ENCODE measurements at places on chromosomes 7 and 10. TPM values are rescaled to one million over a fixed set of nuclear protein-coding genes. Genes with fewer than 3 reads are reported as not detected.

Gene TACC2
- total RNA-seq = 71.1 TPM

Gene LRRC4
- 2.9 TPM for total RNA-seq

Gene OR6V1
- total RNA-seq = not detected

Gene EMX2
- total RNA-seq = not detected

Gene ZPBP
- total RNA-seq = not detected

Gene HOXA1
- total RNA-seq = 2.4 TPM

Gene CTAGE15
- 1.4 TPM for total RNA-seq

Gene SYT15
- 0.91 TPM for total RNA-seq

Gene MYPN
- not detected for total RNA-seq

- DNase-seq = no peak
These were observed 28.9 kb downstream of the TARP start for GRCh38 chr7:38244516-38244915.

DNA sequence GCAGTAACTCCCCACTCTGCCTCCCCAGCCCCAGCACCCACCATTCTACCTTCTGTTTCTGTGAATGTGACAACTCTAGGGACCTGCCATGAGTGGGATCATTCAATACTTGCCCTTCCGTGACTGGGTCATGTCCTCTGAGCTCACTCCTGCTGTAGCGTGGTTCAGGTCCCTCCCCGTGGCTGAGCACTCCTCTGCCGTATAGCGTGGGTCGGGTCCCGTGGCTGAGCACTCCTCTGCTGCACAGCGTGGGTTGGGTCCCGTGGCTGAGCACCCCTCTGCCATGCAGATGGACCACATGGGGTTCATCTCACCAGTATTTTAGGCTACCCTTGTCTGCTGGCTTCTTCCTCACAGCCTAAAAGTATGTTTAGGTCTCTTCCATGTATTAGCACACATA lies 43.0 kb downstream of the INSIG1 start:
- no peak for DNase-seq

- no peak for DNase-seq
These were observed 232.8 kb downstream of the INHBA start for GRCh38 chr7:41470081-41470480.

DNA sequence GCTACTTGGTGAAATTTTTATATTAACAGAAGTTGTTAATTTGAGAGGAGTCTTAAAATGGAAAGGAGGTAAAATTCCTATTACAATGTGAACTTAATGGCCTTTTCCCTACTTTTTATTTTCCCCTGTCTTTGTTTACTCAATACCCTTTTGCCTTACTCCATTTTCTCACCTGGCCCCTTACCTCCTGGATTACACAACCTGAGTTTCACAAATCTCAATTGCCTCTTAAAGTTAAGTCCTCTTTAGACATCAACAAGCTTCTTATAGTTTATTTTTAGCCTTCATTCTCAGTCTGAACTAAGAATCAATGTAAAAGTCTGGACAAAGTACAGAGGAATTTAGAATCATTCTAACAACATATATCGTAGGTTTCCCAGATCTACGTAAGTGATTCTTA lies 247.0 kb downstream of the PCDH15 start:
- no peak for DNase-seq

DNA sequence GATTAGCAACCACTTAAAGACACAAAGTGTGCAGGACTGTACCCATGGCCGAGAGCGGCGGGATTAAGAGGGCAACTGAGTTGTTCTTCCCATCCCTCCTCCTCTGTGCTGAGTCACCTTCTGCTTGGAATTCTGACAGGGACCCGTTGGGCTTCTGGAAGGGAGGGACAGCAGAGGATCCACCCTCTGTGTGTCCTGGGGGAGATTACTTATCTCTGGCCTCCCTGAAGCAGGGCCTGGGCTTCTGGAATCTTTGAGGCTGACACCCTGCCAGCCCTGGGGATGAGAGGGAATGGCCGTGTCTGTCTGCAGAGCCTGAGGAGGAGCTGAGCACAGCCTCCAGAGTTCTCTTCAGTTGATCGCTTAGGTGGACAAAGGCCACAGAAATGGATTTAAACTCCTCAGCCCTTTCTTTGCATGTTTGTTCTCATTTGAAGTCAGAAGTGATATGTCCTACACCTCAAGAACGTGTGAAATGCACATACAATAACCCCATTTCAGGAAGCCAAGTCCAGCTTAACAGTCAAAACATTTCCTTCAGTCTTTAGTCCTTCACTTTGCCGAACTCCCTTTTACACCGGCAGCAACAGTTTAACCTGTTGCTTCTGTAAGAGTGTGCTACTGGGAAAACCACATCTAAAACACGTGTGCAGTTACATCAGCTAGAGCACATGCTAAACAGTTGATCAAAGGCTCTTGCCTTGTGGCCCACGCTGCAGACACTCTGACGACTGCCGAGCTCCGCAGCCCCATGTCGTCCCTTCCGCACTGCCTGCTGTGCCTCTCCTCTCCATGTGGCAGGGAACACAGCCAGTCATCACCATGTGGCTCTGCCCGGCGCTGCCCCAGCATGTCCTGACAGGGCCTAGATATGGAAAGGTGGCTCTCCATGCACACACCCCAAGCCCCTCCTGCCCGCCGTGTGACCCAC lies 55.7 kb downstream of the IKZF1 start:
- no peak for DNase-seq

DNA sequence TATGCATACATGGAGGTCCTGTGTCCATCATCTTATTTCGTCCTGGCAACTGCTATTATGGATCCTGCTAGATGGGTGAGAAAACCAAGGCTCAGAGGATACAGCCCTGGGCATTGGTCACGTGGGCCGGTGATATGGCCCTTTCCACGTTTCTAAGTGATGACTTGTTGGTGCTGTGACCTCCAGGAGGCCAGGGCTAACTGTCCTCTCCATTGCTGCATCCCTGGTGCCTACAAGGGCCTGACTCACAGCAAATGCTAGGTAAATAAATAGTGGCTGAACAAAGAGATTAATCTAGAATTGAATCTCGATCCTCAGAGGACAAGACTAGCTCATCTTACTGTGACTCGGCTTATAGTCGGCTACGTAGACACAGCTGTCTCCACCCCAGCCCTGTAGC lies 78.6 kb downstream of the FAM53B start:
- DNase-seq = no peak

DNA sequence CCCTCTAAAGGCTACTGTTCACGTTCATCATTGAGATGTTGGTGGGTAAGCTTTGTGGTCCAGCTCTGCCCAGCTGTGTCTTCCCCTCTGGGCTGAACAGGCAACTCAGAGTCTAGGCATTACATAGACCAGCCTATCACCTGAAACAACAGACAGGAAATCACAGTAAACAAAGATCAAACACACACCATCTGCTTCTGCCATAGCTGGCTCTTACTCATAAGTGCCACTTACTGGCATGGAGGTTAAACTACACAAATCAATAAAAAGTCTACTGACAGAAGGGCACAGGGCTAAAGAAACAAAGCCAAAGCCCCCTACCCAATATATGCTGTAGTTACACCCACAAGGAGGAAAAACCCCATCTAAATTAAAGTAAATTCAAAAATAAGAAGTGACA lies 35.0 kb downstream of the SEPTIN14 start:
- no peak for DNase-seq

- DNase-seq = no peak
These were observed 906.7 kb upstream of the AUTS2 start for GRCh38 chr7:68691261-68692216.

DNA sequence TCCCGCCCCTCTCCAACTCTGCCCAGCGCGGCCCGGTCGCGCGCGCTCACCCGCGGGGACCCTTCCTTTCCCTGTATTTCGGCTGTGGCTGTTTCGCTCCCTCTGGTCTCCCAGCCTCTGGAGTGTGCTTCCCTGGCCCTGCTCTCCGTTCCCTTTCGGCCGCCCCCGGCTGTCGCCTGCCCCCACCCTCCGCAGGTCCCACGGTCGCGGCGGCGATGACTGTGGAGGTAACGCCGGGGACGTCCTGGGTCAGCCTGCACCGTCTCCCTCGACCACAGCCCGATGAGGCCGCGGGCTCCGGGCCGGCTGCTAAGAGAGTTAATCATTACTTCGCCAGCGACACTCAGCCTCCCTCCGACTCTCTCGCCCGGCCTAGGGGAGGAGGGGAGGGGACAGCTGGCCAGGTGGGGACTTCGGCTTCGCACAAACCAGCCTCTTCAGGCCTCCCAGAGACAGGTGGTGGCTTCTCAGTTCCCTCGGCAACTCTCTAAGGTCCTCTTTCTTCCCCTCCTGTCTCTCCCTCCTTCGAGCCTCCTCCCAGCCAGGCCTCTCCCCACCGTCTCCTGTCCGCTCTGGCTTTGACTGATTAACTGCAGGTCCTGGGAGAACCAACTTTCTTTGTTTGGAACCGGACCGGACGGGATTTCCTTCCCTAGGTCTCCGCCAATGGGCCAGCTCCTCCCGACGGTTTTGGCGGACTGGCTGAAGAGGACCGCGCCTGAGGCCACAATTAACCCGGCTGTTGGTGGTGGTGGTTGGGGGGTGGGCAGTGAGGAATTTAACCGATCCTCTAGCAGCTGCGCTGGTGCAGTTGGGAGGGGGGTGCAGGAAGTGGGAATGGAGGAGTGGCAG lies 5.6 kb upstream of the PAX2 start:
- no peak for DNase-seq

GRCh38 chr10:58179238-58179637 lies 88.5 kb downstream of the IPMK start:
- DNase-seq = no peak

- DNase-seq = no peak
These were observed 14.5 kb downstream of the PALD1 start for GRCh38 chr10:70492786-70493659.

DNA sequence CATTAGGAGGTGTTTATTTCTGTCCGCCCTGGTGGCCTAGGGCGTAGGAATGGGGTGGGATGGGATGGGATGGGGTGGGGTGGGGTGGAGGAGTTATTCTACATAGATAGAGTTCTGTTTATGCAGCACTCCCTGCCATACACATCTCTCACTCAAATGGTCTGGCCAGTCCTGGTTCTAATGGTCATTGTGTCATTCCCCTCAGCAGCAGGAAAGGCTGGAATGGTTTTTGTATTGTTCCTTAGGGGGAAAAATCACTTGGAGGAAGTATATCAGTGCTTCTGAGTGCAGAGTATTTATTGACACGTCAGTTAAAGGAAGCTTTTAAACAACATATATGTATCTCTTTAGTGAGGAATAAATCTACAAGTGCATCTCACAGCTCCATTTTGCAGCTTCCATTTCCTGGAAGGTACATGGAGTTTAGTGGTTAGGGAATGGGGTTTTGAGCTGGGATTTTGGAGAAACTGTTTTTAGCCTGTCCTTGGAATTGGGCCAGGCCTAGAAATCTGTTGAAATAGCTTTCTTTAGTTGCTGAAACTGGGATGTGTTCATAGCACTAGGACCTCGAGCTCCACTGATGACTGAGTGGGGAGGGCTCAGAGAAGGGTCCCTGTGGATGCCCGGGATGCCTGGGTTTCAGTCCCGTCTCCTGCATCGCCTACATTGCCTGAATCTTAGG lies 8.3 kb downstream of the TSPAN14 start:
- DNase-seq = no peak

- no peak for DNase-seq
These were observed 655.1 kb upstream of the FOXK1 start for GRCh38 chr7:4026941-4027486.

- no peak for DNase-seq
These were observed 232.7 kb downstream of the PHF14 start for GRCh38 chr7:11206177-11206899.

DNA sequence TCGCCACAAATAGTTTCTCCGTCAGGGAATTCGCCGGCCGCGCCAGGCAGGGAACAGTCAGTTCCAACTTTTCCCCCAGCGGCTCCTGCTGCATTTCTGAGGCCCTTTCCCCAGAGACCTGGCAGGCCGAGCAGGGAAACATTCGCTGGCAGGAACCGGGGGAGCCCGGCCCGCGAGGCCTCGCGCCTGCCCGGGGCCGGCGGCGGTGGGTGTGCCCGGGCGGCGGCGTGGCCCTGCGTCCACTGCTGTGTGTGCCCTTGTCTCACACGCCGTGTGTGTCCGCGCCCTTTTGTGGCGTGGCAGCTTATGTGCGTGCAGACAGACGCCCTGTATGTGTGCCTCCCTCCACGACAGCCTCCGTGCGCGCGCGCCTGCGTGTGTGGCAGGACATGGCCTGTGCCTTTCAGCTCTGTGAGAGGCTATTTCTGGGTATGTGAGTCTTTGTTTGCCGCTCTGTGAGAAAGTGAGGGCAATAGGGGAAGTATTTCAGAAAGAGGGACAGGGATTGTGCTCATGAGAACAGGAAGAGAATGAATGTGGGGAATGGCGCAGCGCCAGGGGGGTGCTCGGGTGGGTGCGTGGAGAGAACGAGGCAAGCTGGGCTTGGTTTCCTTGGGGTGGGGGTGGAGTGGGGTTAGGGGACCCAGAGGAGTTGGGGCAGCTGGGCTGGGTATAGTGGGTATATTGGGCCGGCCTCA lies 689 bp upstream of the SMARCD3 start:
- DNase-seq = no peak

DNA sequence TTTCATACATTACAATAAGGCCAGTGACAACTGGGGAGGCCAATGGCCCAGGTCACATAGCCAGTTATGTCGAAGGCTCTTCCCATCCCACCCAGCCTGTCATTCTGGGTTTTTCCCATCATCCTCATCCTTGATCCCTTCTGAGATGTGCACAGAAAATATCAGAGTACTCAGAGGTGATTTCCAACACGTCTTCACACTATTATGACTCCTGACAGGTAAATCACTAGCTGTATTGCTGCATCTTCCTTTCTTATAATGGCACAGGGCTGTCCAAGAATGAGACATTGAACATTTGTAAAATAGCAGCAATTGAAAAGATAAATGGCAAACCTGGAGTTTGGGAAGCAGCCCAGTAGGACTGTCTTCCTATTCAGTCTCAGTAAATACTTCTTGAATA lies 159.9 kb downstream of the PLXNA4 start:
- DNase-seq = no peak

- no peak for DNase-seq
These were observed 128.7 kb upstream of the PCGF5 start for GRCh38 chr10:91091780-91092179.

GRCh38 chr7:2823130-2823529 lies 21.0 kb downstream of the GNA12 start:
- DNase-seq = no peak

DNA sequence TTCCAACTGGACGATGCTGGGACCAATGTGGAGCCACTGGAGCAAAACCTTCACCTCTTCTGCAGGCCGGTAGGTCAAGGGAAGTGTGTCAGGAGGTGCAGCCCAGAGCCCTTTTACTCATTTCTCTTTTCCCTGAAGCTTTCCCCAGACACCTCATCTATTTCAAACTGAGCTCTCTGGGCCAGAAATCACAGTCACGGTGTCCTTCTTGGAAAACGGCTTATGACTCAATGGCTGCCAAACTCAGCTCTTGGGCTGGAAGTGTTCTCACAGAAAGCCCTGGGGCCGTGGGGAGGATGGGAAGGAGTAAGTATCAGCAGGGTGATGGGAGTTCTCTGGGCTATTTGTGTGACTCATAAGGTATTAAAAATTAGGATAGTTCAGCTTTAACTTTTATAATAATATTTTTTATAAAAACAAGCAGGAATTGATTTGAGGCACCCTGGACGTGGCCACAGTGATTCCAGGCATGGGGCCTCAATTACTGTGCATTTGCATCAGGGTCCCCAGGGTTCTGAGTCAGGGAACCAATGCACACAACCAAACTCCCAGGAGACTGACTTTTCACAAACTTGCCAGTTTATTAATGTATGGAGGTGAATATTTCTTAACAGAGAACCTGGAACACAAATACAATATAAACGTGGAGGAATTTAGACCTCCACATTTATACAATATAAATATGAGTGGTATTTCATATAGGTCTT lies 187.4 kb upstream of the TMEM72 start:
- no peak for DNase-seq

Measured in esophagus squamous epithelium (tissue), 5 donors.